ENCODE measurements at places on chromosomes 7 and 10.

- no peak for DNase-seq
Measured at GRCh38 chr7:98917331-98917730, 39.0 kb downstream of the TRRAP start.

DNA sequence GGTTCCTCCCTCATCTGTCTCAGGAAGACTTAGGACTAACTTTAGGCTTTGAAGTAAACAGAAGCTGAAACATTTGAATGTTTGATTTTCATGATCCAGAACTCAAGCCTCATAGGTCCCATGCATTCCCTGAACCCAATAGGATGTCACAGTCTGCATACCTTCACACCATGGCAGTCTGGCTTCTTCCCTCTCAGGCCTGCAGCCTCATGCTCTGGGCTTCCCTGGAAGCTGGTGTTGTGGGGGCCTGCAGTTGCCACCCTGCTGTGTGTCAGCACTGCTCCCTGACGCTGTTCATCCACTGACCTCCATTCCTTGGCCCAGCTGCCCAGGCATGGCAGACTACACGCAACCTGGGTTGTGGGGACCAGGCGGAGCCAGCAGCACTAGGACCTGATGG is 267.5 kb upstream of the KAT6B start:
- DNase-seq = no peak

DNA sequence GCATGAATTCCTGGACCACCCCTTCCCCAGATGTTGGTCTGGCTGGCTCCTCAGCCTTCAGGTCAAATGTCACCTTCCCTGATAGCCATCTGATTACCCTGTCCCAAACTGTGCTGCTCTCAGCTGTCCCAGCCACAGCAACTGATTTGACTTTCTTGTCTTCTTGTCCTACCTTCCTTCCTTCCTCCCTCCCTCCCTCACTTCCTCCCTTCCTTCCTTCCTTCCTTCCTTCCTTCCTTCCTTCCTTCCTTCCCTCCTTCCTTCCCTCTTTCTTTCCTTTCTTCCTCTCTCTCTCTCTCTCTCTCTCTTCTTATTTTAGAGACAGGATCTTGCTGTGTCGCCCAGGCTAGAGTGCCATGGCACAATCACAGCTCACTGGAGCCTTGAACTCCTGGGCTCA is 242.5 kb downstream of the RPS24 start:
- DNase-seq = no peak

GRCh38 chr10:69461243-69462025 is 10.2 kb downstream of the TSPAN15 start:
- DNase-seq = no peak

DNA sequence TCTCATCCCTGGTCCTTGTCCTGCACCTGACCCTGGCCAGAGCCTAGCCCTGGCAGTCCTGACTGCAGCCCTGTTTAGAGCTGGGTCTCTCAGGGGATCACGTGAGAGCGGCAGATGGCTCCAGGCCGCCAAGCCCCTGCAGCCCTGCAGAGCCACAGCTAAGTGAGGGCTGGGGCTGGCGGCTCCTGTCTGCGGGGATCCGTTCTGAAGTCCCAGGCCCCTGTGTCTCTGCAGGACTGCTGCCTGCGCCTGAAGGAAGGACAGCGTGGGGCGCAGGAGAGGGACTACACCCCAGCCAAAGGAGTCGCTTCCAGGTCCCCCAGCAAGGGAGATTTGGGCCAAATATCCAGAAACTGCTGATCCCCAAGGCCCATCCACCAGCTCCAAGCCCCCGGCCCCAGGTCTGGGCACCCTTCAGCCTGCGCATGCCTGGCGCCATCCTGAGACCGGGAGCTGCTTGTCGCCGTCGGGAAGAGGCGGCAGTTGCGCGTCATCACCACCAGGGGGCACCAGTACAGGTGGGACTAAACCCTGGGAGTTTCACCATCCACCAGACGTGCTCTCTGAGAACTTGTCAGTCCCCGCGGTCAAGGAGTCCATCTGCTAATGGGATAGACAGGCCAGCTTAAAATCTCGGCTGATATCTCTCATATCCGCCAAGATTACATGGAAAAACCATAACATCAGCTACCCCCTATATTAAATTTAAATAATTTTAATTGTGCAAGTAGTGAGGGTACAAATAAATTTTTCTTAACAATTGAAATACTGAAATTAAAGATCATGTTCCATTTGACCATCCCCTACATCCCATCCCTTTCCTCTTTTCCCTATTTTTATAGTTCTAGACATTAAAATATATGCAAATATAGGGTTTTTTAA is 25.1 kb upstream of the GHRHR start:
- DNase-seq = no peak

DNA sequence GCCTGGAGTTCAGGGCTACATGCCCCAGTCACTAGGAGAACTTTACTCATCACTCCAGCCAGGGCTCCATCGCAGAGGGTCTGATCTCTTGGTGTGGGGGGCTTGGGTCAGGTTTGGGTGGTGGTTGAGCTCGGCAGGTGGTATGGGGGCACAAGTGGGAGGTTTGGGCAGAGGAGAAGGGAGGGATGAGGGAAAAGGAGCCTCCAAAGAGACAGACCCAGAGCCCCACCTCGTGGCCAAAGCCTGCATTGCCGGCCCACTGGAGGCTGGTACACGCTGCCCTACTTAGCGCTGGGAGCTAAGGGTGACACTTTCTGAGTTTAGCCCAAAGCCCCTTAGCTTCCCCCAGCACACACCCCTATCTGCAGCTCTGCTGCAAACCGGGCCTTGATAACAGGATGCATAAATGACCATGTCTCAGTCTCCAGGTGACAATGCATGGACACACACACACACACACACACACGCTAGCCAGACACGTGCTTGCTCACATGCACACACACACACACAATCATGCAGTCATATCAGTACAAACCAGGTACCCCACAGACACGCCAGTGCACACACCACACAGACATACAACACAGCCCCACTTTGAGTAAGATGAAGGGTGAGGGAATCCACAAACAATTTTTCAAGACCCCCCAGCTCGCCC is 14.7 kb downstream of the LZTS2 start:
- peak; percentile 40 for DNase-seq

DNA sequence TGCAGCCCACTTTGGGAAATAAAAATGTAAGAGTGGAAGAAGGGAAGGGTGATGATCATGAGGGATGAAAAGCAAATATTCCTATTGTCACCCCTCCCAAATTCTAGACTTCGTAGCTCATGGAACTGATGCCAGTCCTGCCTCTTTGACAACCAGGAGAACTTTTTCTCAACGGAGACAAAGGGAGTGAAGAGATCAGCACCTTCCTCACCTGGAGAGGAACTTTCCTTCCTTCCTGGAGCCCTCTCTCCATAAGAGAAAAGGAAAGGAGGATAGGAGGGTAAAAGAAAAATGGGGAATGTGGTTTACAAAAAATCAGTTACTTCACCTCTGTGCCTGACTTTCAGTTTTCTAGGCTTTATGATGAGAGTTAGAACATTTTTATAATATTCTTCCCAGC is 3.4 kb downstream of the TBX20 start:
- no peak for DNase-seq

- no peak for DNase-seq
Measured at GRCh38 chr10:27446091-27446918, 57.8 kb upstream of the RAB18 start.

DNA sequence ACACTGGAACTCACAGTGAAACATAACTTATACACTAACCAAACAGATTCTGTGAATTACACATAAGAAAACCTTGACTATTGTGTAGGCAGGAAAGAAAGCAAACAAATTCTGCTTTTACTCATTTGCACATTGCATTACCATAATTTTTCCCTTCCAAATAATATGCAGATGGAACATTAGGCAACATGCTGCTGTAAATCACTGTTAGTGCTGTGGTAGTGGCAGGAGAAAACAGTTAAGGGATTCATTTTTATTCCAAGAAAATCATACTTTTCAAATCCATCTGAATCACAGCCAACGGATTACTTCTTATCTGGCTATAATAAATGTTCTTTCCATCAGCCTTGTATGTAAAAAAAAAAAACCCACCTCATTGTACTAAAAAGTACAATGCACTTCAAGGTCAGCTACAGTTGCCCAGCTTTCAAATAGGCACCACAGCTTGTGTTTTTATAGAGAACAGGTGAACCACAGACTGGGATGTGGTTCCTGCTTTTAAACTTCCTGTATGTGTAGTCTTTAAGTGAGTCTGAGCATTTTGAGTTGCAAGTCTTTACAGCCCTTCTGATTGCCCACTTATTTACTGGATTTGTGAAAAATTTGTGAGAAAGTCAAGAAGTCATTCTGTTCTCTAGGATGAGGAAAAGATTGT is 590.0 kb upstream of the SEMA3D start:
- no peak for DNase-seq

GRCh38 chr7:12456506-12456905 is 52.8 kb upstream of the VWDE start:
- DNase-seq = no peak

- no peak for DNase-seq
Measured at GRCh38 chr10:52359441-52359840, 45.4 kb downstream of the DKK1 start.

- no peak for DNase-seq
Measured at GRCh38 chr10:93475871-93476270, 6.3 kb downstream of the MYOF start.

GRCh38 chr7:20306180-20306946 is 24.3 kb upstream of the ITGB8 start:
- no peak for DNase-seq

DNA sequence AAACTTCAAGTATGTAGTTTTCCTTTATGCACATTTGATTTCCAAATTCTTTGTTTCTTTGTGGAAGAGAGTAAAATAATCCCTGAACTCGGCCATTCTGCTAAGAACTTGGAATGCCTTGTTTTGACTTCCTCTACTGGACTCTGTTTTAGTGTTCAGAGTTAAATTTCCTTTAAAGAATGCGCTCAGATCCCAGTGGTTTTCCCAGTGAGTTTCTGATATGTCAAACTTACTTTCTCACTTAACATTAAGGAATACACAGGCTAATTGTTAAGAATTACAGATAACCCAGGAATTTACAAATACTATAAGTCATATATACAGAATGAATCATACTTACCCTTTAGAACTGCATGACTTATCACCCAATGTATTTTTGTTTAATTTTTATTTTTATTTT is 1067.6 kb upstream of the CELF2 start:
- no peak for DNase-seq

DNA sequence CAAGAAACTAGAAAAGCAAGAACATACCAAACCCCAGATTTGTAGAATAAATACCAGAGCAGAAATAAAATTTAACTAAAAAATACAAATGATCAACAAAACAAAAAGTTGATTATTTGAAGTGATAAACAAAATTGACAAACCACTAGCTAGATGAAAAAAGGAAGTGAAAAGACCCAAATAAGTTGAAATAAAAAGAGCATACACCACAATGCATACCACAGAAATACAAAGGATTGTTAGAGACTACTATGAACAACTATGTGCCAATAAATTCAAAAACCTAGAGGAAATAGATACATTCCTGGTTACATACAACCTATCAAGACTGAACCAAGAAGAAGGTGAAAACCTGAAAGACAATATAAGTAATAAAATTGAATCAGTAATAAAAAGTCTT is 333.4 kb downstream of the SH2D4B start:
- no peak for DNase-seq

Data from activated gamma-delta T cell (primary cell).